CD4-positive, alpha-beta T cell (primary cell): ENCODE measurements at places on chromosomes 6 and 20.

- DNase-seq = no peak
Measured at GRCh38 chr6:3085074-3085473, 16.8 kb downstream of the RIPK1 start.

- no peak for DNase-seq
Measured at GRCh38 chr20:33784225-33784624, 26.9 kb upstream of the CHMP4B start.

GRCh38 chr6:31727034-31727716 lies 1.9 kb downstream of the DDAH2 start:
- no peak for DNase-seq

DNA sequence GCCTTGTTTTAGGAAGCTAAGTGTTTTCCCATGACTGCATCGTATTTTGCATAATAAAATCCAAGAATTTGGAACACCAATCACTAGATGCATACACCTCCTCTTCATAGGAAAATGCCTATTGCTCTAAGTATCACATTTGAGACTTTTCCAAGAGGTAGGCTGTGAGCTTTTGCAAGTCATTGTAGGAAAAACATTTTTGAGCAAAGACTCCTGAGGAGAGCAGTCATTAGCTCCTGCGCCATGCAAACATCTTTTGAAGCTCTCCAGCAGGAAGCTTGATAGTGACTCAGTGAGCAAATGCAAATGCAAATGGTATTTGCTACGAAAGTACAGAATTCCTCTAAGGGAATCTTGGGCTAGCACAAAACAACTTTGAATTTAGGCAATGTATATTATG lies 750.4 kb downstream of the QKI start:
- DNase-seq = no peak
